ENCODE measurements at places on chromosomes 12 and 14.

DNA sequence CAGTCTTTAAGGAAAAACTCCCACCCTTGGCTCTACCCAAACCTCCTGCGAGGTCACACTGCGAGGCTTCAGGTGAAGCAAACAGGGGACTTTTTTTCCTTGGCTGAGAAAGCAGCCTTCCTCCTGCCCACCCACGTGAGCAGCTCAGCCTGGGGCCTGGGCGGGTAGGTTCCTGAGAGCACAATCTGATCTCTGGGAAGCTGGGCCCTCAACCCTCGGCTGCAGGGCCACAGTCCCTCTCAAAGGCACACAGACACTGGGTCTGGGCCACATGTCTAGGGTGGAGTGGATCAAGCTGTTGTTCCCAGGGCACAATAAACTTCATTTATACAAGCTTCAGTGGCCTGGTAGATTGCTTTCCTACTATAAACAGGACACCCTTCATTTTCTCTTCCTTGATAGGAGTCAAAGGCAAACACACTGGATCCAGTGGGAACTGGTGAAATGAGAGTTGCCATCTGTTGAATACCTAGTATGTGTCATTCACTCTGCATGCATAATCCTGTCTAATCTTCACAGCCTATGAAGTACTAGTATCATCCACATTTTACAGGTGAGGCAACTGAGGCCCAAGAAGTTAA, 41.3 kb upstream of the PNMA1 start:
- DNase-seq = peak; percentile 41

DNA sequence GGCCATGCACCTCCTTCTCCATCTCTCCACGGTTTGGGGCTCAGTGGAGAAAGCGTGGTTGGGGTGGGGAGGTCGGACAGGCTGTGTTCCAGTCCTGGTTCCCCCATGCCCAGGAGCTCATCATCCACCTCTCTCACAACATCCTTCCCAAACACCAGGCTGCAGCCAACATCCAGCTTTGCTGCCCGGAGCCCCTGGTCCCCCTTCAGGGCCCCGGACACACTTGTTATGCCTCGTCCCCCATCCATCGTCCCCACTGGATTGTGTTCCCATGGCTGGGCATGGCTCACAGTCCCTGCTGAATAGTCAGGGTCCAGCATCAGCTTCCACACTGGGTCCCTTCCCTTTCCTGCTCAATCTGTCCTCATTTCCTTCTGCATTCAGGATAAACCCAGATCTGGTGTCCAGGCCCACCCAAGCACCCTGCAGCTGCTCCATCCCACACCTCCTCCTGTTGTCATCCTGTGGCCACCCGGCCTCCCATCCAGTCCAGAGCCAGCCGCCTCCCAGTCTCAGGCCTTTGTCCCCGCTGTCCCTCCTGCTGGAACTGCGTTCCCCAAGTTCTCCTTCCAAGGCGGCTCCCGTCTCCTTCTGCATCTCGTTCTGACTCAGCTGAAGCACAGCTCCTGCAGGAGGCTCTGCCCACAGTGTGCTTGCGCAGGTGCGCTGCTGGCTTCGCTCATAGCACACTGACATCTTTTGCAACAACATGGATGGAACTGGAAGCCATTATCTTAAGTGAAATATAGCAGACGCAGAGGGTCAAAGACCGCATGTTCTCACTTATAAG, 211.4 kb upstream of the RTL1 start:
- DNase-seq = no peak

DNA sequence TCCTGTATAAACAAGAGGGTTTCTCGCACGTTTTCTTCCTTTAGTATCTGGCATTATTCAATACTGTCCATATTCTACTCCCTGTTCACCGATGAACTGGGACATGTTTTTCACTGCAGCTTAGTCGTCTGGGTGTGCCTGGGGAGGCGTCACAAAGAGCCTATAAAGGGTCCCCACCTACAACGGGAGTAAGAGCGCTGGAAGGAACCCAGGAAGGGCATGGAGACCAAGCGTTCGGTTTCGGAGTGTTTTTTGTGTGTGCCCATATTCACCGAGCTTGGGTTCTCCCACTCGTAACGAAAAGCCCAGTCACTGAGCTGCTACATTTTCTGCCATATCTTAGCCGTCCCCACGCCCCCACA, 592 bp upstream of the USP15 start:
- no peak for DNase-seq

DNA sequence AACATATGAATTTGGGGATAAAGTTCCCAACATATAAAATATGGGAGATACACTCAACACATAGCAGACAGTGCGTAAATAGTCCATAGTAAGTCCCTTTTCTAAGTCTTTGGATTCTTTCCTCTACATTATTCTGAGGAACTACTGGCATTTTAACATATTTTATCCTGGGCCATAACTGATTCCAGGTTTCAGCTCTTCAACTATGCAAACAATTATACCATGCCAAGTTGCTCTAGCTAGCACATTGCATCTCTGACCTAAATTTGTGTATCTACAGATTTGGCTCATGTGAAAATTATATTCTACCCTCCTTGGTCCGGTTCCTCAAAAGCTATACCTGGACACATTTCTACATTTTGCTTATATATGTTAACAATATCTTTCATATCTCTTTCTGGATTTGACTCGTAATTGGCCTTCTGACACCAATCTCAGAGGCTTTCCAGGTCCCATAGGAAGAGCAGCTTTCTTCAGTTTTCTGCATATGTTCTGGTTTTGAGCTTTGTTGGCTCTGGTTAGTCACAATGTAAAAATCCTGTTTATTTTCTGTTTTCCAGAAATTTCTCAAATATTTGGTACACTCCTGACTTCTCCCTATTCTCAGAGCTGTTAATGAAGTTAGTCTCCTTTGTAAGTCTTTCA, 305.4 kb downstream of the BMP4 start:
- DNase-seq = no peak

DNA sequence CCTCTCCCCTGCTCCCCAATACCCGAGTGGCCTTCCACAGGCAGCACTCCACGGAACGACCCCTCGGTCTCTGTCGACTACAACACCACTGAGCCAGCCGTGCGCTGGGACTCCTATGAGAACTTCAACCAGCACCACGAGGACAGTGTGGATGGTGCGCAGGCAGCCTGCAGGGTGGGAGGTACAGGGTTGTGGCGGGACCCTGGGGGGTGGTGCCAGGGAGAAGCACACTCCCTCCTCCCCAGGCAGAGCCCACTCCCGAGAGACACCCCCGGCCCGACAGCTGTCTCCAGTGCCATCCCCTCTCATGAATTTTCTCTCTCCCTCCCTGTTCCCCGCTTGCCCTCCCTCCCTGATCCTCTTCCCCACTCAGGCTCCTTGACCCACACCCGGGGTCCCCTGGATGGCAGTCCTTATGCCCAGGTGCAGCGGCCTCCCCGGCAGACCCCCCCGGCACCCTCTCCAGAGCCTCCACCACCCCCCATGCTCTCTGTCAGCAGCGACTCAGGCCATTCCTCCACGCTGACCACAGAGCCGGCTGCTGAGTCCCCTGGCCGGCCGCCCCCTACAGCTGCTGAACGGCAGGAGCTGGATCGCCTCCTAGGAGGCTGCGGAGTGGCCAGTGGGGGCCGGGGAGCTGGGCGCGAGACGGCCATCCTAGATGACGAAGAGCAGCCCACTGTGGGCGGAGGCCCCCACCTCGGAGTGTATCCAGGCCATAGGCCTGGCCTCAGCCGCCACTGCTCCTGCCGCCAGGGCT, 9.0 kb downstream of the TNS2 start:
- DNase-seq = no peak

GRCh38 chr14:37021390-37021789, 151.0 kb downstream of the SLC25A21 start:
- DNase-seq = no peak

- no peak for DNase-seq
These were observed 2.8 kb downstream of the OLR1 start for GRCh38 chr12:10169104-10169503.

- DNase-seq = no peak
These were observed 505.0 kb downstream of the SLC16A7 start for GRCh38 chr12:60100852-60101251.

- DNase-seq = peak; percentile 45
These were observed 1004.4 kb downstream of the AACS start for GRCh38 chr12:126069549-126070165.

- DNase-seq = no peak
These were observed 78.8 kb downstream of the KCNC2 start for GRCh38 chr12:75130811-75131210.

DNA sequence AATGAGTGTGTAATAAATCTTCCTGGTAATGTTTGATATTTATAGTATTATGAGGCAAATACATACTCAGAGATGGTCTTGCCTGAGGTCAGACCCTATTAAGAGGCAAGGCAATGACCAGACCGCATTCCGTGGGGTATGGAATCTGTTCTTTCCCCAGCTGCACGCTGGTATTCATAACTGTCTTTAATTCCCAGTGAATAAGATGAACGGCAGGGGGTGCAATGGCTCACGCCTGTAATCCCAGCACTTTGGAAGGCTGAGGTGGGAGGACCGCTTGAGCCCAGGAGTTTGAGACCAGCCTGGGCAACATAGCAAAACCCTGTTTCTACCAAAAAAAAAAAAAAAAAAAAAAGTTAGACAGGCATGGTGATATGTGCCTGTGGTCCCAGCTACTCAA, 44.6 kb downstream of the ERO1A start:
- DNase-seq = no peak

GRCh38 chr12:82461836-82462235, 103.5 kb downstream of the METTL25 start:
- DNase-seq = no peak

- DNase-seq = no peak
These were observed 140.1 kb downstream of the NRXN3 start for GRCh38 chr14:78310272-78310671.

GRCh38 chr12:70049596-70050360, 193.5 kb upstream of the CNOT2 start:
- no peak for DNase-seq

GRCh38 chr14:100590726-100591452, 3.7 kb upstream of the BEGAIN start:
- DNase-seq = no peak

GRCh38 chr12:109356577-109356976, 8.9 kb downstream of the MYO1H start:
- DNase-seq = no peak

DNA sequence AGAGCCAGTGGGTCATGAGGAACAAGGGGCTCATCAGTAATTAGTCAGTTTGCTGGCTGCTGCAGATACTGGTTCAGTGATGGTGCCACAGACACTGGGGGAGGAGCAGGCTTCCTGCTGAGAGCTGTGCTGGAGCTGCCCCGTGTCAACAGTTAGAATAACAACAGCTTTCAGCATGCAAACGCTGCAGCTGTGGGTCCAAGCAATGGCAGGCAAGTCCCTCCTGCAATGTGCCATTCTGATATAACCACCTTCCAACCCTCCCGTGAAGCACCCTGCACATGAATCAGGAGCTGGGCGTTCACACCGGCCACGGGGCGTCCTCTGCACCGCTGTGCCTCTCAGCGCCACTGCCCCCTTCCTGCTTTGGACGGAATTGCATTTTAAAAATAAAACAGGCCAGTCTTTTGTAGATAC, 258.4 kb upstream of the SFSWAP start:
- DNase-seq = no peak

- no peak for DNase-seq
These were observed 140.1 kb upstream of the HIF1A start for GRCh38 chr14:61555056-61555838.

DNA sequence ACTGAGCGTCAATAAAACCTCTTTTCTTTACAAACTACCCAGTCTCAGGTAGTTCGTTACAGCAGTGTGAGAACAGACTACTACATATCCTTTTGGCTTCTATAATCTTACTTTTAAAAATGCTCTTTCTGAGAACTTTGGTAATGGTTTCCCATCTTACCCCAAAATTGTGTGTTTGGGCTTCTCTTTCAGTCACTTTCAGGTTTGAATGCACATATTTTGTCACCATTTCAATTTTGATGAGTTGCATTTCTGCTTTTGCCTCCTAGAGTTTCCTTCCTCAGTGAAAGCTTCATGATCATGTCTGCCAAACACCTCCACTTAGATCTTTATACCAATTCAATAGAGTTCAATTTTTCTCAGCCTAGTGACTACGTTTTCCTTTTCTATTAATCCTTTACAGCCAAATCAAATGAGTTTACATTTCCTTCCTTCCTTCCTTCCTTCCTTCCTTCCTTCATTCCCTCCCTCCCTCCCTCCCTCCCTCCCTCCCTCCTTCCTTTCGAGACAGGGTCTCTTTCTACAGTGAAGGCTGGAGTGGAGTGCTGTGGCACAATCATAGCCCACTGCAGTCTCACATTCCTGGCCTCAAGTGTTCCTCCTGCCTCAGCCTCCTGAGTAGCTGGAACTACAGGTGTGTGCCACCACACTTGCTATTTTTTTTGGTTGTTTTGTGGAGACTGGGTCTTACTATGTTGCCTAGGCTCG, 124.9 kb downstream of the BCAT1 start:
- DNase-seq = no peak

- DNase-seq = no peak
These were observed 703 bp downstream of the ASCL4 start for GRCh38 chr12:107775093-107775721.

GRCh38 chr12:76470028-76470939, 89.3 kb downstream of the OSBPL8 start:
- no peak for DNase-seq

- DNase-seq = peak; percentile 35
These were observed 1.6 kb downstream of the ALDH2 start for GRCh38 chr12:111768159-111768895.

- peak; percentile 66 for DNase-seq
These were observed 1.2 kb downstream of the PRMT8 start for GRCh38 chr12:3491938-3492792.

GRCh38 chr14:81971911-81972310, 438.3 kb upstream of the SEL1L start:
- DNase-seq = no peak

- no peak for DNase-seq
These were observed 224.0 kb downstream of the AACS start for GRCh38 chr12:125288931-125289928.

- no peak for DNase-seq
These were observed 4.3 kb upstream of the HIGD1C start for GRCh38 chr12:50947933-50948626.

- DNase-seq = no peak
These were observed 49.0 kb downstream of the SLC8B1 start for GRCh38 chr12:113285679-113286610.

DNA sequence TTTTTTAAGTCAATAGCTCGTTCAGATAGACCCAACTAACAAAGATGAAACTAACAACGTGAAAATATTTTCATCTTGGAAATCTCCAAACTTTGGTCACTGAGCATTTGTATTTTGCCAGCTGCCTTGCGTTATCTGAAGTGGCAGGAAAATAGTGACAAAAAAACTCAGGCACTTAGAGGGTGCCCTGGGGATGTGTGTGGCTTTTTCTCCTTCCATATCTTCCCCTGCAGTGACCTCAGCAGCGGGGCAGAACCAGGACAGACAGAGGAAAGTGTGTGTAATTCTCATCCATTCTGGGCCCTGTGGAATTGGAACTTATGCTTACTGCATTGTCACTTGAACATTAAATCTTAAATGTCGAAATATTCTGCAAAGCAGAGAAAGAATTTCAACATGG, 152.0 kb downstream of the BCAT1 start:
- no peak for DNase-seq

- DNase-seq = no peak
These were observed 27.2 kb upstream of the VSX2 start for GRCh38 chr14:74211945-74212580.

- no peak for DNase-seq
These were observed 58.8 kb downstream of the PIK3C2G start for GRCh38 chr12:18320036-18320617.

Measured in activated T-cell treated with anti-CD3 and anti-CD28 coated beads, Interleukin-2, amount 50 U/mL, for 24 hours (primary cell).